SK-N-SH treated with all-trans-retinoic acid at 6 μM for 48 hours (cell line): ENCODE measurements at places on chromosomes 6 and 20.

GRCh38 chr6:139030228-139030963, 1.9 kb downstream of the ABRACL start:
- no peak for ATAC-seq

DNA sequence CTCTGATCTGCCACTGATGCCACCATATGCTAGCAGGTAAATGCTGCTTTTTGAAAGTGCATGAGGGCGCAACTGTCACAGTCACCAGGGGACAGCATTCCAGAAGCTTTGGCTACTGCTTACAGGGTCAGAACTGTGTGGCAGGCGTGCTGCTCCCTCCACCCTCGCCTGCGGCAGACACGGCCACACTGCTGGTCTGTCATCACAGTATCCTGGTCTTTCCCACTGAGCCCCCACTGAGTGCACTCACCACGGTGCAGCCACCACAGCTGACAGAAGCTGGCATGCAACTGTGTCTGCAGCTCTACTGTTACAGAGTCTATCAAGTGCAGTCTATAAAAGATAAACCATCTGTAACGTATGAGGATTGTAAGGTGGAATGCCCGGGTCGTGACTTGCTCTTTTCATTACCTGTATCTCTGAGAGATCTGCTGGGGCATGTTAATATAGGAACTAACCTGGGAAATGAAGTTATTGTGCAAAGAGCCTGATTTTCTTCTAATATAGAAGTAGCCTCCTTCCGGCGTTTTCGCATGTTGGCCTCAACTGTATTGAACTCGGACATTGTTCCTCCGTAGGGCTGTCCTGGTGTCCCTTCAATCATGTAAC, 24.5 kb downstream of the GCLC start:
- no peak for ATAC-seq

DNA sequence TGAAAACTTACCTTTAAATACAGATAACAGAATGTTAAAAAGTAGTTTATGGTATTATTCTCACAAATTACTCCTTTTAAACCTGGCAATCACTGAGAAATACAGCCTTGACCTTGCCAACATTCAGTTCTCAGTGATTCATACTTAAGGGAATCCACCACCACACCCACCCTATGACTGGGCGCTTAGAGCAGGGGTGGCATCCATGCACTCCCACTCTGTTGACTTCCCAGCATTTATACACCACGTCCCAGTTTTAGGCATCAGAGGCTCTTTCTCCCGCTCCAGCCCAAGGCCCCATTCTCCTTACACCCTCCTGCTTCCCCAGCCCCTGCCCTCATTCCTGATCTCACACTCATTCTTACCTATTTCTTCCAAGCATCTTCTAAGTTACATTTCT, 16.3 kb downstream of the TRAF3IP2 start:
- peak; percentile 60 for ATAC-seq

- peak; percentile 48; the same call in 2 of the 3 replicates for ATAC-seq
Observed at GRCh38 chr6:1995636-1996035, 249.8 kb downstream of the GMDS start.

- peak; percentile 74 for ATAC-seq
Observed at GRCh38 chr6:44806656-44807055, 419.1 kb downstream of the CDC5L start.

- no peak for ATAC-seq
Observed at GRCh38 chr6:36056178-36056577, 28.6 kb downstream of the MAPK14 start.

GRCh38 chr6:147595961-147596360, 87.5 kb downstream of the SAMD5 start:
- no peak for ATAC-seq
